ENCODE measurements at places on chromosomes 4 and X. TPM values are rescaled to one million over a fixed set of nuclear protein-coding genes. Genes with fewer than 3 reads are reported as not detected.

Gene NFKB1
- total RNA-seq = 174 TPM

Gene ALPK1
- 24.3 TPM for total RNA-seq

DNA sequence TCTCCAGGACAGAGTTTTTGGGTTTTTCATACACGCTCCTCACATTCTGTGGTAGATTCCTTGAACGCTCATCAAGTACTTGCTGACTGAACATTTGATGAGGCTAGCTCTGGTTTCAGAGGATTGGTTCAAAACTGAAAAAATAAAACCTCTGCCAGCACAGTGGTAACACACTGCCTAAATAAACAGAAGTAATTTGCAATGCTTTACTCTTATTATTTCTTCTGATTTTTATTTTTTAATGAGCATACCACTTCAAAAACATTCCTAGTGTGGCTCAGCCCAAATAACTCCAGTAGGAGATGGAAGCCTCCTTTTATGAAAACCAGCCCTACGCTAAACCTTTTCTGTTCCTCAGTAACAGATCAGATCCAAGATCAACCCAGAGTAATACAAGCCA is 72.0 kb upstream of the INTU start:
- no peak for DNase-seq

- no peak for DNase-seq
Measured at GRCh38 chrX:103367502-103367901, 8.8 kb upstream of the BEX3 start.

Gene CT47B1
- not detected for total RNA-seq

GRCh38 chr4:7328913-7329638 is 105.7 kb downstream of the PSAPL1 start:
- DNase-seq = no peak
